Mesenchymal stem cell (in vitro differentiated cells and primary cell): ENCODE measurements at places on chromosomes 11 and 22.

GRCh38 chr11:44771841-44772240 is 45.1 kb downstream of the TSPAN18 start:
- peak; percentile 22 for DNase-seq

DNA sequence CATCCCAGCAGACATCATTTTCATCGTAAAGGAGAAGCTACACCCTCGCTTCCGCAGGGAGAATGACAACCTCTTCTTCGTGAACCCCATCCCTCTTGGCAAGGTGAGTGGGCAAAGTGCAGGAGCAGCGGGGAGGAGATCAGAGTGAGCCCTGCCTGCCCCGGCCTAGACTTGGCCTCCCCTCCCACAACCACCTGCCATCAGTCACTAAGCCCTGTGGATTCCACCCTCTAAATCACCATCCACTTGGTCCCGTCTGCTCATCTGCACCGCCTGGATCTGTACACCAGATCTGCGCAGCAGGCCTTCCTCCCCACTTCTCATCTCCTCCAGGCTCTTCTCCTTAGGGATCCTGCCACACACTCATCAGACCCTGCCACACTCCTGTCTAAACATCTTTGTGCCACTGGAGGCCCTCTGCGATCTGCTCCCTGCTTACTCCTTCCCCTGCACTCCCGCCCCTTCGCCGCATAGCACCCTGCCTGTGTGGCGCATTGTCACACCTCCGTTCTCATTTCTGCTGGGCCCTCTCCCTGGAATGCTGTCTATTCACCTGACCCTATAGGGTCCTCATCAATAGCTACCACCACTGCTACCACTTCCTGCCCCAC is 14.2 kb downstream of the UCP2 start:
- DNase-seq: no peak

GRCh38 chr11:95647871-95648270 is 141.7 kb downstream of the FAM76B start:
- DNase-seq: peak; percentile 10

DNA sequence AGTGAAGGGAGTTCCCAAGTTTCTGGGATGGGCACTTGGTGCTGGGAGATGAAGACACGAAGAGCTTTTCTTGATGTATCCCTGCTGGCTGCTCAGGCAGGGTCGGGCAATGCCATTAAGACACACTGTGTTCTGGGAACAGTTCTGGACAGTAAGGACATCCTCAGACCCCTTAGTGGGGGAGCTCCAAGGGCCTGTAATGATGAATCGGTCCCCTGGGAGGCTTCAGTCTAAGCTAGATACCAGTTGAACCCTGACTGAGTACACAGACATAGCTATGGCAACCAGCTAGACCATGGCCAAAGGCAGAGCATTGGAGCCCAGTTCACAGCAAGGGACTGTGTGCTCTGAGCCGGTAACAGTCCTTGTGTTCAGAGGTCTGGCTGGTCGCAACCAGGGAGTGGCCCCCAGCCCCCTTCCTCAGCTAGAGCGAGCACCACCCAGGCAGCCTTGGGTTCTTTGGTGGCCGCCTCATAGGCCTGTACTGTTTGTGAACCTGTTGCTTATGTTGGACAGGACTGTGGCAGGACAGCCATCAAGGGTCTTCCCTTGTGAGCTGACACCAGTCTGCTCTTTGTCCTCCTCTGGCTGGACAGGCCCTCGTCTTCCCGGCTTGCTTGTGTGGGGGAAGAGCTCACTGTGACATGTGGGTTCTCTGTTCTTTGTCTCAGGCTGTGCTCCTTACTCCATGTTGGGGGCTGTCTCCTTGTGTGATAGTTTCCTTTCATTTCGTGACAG is 25.0 kb downstream of the MED15 start:
- DNase-seq: no peak

DNA sequence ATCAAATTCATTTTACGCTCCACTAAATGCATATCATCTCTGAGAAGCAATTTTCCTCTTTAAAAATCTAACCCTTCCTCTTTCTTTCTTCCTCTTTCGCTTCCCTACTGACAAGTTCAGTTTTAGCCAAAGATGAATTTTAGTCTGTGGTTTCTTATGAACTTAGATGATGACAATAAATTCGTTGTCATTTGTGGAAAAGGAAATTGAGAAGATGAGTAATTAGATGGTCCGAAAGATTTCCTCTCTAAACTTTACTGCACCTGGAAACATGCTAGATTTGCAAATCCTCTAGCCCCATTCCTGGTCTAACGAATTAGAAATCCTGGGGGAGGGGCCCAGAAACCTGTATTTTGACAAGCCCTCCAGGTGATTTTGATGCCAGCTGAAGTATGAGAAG is 855.4 kb upstream of the CHORDC1 start:
- no peak for DNase-seq

- DNase-seq: no peak
Observed at GRCh38 chr11:1163321-1163910, 5.7 kb downstream of the MUC5AC start.

DNA sequence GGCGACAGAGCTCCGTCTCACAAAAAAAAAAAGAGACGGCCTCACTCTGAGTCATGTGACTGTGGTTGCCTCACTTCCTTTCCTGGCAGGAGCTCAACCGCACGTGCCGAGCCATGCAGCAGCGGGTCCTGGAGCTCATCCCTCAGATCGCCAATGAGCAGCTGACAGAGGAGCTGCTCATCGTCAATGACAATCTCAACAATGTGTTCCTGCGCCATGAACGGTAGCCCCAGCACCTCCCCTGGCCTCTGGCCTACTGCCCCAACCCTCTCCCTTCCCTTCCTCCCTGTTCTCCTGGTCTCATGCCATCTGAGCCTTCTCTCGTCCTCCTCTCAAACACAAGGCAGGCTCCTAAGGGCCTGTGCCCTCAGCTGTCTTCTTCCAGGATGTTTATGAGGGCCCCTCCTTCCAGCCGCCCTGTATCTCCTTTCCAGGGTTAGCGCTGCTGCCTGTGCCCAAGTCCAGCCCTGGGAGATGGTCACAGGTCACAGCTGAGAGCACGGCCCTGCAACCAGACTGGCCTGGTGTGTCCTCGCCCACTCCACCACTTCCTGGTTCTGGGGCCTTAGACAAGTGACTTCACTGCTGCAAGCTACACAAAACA is 30.7 kb downstream of the TOM1 start:
- DNase-seq: peak; percentile 94

DNA sequence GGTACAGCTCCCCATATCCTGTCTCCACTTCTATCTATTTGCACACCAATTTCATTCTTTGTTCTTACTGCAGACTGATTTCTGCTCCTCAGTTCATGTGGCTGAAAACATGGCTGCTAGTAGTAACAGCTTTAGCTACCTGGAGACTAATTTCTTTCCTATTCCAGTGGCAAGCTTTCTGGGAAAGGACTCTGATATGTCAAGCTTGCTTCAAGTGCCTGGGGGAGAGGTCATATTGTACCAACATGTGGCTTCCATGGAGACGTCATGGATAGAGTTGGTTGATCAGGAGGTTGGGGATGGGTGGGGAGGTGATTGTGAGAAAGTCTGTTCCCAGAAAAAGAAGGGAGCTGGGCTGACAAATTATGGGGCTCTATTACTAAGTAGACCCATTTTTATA is 44.9 kb downstream of the ADM start:
- DNase-seq: no peak

GRCh38 chr11:45265969-45266675 is 20.0 kb downstream of the SYT13 start:
- DNase-seq: no peak

GRCh38 chr11:110121204-110121603 is 28.0 kb downstream of the ZC3H12C start:
- DNase-seq: no peak

DNA sequence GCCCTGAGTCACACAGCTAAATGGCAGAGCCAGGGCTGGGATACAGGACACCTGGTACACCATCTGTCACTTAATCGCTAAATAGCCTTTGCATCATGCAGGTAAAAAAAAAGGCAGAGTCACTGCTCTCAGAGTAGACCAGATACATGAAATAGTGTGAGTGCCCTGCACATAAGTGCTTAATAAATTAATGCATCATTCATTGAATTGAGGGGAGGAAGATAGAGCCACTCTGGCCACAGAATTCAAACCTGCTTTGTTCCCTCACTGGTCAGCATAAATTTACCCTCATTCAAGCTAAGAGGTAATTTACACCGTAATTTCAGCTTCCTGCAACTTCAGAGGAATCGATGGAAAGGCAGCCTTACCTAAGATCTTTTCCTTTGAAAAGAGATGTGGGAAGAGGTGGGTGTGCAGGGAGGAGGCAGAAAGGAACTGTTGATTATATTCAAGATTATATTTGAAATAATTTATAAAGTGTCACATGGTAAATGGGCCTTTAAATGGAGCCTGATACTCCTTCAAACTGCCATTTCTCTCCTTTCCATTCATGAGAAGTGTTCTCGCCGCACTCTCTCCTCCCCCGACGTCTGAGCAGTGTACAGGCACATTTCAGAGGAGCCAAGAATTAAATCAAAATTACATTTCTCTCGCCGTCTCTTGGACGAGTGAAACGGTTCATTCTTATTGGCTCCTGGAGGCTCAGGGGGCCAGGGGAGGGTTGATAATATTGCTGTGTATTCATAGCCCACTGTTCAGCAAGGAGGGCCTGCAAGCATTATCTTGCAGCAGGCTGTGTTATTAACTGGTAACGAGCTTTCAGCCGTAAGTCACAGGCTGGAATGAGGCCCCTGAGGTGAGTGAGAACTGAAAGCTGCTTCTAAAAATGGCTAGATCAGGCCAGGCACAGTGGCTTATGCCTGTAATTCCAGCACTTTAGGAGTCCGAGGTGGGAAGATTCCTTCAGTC is 52.2 kb upstream of the HMGXB4 start:
- no peak for DNase-seq

GRCh38 chr11:104090767-104091166 is 54.3 kb downstream of the DDI1 start:
- DNase-seq: no peak

- no peak for DNase-seq
Observed at GRCh38 chr22:48744283-48744641, 1083.4 kb downstream of the BRD1 start.
